ENCODE measurements at places on chromosomes 12 and 14. TPM values are rescaled to one million over a fixed set of nuclear protein-coding genes. Genes with fewer than 3 reads are reported as not detected.

GRCh38 chr12:59873136-59873535, 277.3 kb downstream of the SLC16A7 start:
- no peak for DNase-seq

Gene VIPAS39
- 7.2 TPM for total RNA-seq

GRCh38 chr14:52926953-52927352, 23.9 kb downstream of the FERMT2 start:
- DNase-seq = no peak

Gene NGB
- total RNA-seq = not detected

Gene LYZ
- total RNA-seq = 3.3 TPM

DNA sequence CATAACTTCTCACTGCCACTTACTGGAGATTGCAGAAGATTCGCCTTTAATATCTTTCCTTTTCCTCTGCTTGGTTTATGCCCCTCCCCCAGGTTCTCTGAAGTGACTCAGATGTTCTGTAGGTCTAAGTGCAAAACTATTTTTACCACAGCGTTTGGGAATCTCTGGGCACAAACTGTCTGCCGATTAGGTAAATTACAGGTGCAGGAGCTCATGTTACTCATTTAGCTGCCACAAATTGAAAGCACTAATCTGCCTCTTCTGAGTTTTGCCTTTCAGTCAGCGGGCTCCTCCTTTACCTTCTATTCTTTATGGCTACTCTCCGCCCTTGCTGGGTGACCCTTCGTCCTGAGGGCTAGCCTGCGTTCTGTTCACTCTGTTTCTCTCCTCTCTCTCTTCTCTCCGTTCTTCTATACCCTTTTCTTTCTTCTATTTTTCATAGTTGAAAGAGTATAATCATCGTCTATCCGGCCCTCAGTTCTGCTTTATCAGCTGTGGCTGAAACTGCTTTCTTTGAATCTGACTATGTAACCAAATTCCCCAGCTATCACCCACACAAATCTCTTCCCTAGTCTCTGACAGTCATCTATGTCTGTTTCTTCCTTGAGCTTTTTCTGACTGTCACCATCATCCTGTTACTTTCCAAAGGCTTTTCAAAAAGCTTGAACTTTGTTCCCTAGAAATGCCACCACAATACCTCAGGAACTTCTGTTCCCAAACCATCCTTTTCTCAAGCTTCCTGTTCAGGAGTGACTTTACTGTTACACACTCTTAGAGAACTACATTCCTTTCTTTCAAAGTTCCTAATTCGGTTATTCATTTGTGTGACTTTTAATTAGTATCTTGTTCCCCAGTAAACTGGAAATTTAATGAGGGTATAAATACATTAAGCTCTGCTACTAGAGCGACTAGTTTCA, 4.3 kb upstream of the MYF6 start:
- no peak for DNase-seq

- DNase-seq = no peak
These were observed 26.7 kb downstream of the CRY1 start for GRCh38 chr12:107066691-107067090.

DNA sequence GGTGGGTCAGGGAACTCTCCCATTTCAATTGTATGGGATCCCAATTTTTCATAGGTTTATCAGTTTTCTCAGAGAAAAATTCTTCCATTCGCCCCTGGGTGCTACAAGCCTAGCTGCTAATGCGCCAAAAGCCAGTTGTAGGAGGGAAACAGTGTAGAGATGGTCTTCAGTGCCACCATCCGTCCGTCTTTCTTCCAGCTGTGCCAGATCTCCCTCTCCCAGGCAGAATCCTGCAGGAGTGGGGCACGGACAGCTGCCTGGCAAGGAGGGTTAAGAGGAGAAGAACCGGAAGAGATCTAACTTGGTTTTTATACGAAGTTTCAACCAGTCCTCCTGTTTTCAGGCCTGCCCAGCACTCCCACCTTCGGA, 38.9 kb upstream of the FUT8 start:
- DNase-seq = no peak

Data from CD8-positive, alpha-beta T cell (primary cell).